ENCODE measurements at places on chromosomes 7 and 10. TPM values are rescaled to one million over a fixed set of nuclear protein-coding genes. Genes with fewer than 3 reads are reported as not detected.

SOSTDC1 gene
- 0.07 TPM for polyA plus RNA-seq

NME8 gene
- not detected for polyA plus RNA-seq

DNA sequence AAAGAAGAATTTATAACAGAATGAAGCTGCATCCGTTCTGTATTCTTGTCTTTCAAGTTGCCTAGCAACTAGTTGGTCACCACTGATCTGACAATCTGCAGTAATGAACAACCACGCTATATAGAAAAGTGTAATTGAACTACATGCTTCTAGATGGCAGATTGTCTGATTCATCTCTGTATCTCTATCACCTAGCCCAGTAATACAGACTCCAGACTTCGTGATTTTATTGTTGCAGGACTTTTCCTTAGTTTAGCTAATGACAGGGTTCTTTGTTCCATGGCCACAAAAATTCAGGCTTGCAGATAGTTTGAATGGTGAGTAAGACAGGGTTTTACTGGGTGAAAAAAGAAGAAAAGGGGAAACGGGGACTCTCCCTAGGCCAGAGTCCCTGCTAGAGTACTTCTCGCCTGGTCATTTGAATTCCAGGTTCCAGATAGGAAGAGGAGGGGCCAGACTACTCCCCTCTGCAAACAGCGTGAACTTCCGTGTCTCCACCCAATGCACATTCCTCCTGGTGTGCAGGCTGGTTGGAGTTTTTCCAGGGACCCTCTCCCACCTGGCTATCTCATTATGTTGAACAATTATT is 45.9 kb downstream of the COL1A2 start:
- no peak for DNase-seq

- no peak for DNase-seq
These were observed 57.7 kb upstream of the KLF14 start for GRCh38 chr7:130791746-130792145.

DNA sequence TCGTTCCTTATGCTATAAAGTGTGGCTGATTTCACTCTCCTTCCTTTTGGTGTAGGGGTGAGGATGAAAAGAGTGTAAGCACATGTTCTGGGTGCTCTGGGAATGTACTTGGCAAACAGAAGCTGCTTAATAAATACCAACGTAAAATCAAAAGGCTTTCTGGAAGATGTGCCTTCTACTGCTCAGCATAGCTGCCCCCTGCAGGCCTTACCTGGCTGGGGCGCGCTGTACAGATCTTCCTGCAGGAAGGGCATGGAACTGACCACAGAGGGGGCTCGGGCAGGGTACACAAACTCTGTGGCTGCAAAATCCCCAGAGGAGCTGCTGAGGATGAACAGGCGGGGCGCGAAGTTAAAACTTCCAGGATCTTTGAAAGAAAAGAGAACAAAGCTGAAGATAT is 169.4 kb downstream of the SVIL start:
- no peak for DNase-seq

DNA sequence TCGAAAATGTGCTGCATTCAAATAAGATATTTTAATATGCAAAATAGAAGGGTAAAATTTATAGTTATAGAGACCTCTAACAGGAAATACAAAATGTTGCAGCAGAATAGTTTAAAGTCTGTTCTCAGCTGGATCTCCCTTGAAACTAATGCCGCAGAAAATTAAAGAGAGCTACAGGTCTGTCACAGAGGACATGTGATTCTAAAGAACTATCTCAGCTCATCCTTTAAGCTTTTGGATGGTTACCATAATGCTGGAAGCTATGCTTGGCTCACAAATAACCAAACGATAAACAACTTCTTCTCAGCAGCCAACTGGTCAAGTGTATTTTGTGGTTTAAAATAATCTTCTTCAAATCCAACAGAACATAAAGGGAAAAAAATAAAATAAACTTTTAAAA is 353.0 kb downstream of the PARD3 start:
- no peak for DNase-seq

NKX2-3 gene
- not detected for polyA plus RNA-seq

VWDE gene
- not detected for polyA plus RNA-seq

KCNMA1 gene
- 0.39 TPM for polyA plus RNA-seq

Measured in heart left ventricle (tissue), 16 donors.